Activated T-helper 1 cell treated with anti-CD3 and anti-CD28 coated beads, Interleukin-2, amount 50 U/mL, for 16 hours (primary cell): ENCODE measurements at places on chromosomes 5 and 9.

DNA sequence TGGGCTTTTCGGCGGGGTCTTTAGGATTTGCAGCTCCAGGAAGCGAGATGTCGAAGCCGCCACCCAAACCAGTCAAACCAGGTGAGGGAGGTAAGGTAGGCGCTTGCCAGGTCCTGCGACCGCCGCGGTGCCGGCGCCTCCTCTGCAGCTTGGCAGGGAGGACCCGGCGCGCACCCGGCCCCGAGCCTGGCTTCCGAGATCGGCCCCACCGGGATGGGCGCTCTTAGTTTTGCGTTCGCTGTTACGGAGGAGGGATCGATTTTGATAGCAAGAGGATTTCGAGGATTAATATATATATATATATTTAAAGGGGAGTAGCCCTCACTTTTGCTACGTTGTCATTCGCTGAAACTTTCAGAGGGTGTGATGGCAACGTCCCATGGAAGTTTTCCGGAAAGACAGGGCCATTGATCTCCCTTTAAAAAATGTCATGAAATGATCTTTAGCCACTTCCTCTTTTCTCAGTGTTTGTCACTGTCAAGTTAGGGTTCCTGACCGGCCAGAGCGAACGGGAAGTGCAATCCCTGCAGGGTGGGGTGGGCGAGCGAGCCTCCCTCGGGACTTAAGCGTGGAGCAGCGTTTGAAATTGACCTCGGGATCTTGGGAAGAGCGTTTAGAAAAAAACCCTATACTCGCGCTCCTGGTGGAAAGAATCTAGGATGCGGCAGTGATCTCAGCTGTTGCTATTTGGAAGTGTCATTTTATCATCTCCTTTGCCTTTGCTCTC is 495 bp downstream of the OSTF1 start:
- DNase-seq, result no peak

GRCh38 chr5:111530298-111530740 is 18.0 kb upstream of the STARD4 start:
- DNase-seq, result peak; percentile 66

DNA sequence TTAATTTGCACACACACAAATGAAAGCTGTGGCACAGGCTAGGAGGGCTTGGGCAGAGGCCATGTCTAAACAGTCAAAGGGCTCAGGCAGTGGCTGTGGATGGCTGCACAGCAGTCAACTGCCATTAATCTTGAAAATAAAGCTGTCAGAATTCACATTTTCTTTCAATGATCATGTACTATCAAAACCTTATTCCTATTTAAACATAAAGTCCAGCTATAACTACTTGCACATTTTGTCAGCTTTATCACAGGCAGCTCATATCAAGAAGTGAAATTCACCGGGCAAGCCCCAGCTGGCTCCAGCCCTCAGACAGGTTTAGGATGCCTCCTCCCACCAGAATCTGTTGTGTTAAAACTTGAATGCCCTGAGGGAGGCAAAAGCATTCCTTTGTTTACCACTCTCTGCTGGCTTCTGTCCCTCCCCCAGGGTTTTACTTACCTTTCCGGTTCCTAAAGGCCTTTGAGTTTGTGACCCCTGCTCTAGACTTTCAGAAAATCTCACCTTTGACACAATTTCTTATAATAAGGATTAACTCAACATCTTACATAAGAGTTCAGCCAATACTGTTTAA is 54.9 kb upstream of the GRAMD2B start:
- no peak for DNase-seq

DNA sequence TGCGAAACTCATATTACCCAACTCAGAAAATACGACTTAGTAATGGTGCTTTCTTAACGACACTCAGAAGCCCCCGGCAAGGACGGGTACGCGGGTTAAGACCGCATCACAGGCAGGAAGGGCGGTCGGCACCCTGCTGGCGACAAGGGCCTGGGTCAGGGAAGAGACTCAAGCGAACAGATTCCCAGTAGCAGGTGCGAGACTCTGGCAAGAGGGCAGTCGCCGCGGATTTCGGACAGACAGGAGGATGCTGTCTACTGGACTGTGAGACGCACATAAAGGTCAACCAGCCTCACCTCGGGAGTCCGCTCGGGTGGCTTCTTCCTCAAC is 398 bp downstream of the RAPGEF6 start:
- peak; percentile 47 for DNase-seq

GRCh38 chr9:128921881-128922763 is 1.3 kb downstream of the PHYHD1 start:
- DNase-seq, result no peak

DNA sequence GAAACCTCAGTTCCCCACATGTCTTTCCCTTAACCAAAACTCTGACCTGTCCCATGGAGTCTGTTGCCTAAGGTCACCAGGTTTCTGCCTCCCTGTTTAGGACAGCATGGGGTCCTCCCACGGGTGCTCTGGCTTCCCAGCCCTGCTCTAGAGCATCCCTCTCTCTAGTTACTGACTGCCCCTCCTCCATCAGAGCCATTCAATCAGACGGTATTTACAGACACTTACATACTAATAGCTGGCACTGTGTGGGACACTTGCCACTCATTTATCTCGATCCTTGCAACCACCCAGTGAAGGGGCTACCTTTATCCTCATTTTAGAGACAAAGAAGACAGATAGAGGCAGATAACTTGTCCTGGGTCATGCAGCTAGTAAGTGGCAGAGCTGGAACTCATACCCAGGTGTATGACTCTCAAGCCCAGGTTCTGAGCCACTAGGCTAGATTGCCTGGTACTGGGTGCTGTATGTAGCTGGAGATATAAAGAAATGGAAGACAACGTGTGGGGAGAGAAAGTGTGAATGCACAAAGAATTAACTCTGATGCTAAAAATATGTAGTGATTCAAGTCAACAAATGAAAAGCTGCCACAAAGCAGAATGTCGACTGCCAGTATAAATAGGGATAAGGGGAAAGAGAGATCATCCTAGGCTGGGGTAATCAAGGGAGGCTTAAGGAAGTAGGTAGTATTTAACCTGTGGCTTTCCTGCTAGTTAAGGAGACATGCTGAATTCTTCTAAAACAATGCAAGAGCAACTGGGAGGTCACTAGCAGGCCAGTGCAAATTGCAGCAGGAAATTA is 52.5 kb upstream of the PDE8B start:
- DNase-seq, result no peak

- no peak for DNase-seq
Observed at GRCh38 chr5:163434401-163434866, 3.0 kb upstream of the CCNG1 start.

DNA sequence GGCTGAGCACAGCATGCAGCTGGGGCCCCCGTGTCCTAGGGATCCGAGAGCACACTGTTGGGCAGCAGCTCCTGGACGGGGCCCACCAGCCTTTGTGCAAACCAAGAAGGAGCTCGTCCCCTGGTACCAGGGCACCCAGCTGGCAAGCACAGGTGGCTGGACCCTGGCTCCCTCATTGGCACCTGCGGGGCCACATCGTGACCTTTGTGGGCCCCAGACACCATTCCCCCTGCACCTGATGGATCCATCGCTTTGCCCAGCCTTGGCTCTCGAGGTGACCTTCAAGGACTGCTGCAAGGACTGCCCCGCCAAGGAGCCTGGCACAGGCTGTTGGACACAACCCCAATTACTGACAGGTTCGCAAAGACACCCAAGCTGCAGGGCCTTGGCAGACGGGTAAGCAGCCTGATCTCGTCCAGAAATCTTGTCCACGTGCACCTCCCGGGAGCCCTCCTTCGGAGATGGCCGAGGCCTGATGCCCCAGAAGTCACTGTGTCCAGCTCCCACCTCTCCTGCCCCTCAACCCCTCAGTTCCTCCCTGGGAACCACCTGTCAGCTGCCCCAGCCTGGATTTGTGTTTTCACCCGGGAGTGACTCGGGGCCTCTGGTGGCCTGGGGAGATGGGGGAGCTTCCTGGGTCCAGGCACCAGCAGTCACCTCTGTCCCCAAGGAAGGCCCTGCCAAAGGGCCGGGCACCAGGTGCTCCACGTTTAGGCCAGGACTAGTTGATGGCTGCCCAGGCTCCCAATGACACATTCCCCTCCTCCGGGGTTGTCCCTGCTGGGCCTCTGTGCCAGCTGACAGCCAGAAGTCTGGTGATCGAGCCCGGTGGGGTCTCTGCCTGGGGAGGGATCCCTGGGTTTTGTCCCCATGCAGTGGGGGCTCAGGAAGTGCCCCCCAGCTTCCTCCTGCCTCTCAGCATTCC is 137.1 kb upstream of the PPP1R26 start:
- no peak for DNase-seq

GRCh38 chr9:132773764-132774339 is 103.6 kb downstream of the GTF3C4 start:
- DNase-seq, result no peak

- DNase-seq, result no peak
Observed at GRCh38 chr5:178361657-178362445, 129.2 kb upstream of the PHYKPL start.

DNA sequence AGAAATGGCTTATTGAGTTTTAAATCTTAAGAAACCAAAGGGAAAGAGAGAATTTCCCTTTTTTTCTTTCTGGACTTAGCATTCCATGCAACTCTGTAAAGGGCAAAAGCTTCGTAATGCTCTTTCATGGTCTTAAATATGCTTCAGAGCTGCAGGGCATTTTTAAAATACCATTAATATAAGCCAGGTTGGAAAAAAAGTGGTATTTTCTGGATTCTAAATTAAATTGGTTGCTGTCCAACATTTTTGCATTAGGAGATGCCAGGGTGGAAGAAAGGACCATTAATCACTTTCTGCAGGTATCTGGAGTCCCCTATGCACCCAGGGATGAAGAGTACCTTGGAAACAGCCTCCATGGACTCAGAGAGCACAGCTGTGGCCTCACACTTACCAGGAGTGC is 215.1 kb upstream of the DAPK1 start:
- DNase-seq, result no peak

DNA sequence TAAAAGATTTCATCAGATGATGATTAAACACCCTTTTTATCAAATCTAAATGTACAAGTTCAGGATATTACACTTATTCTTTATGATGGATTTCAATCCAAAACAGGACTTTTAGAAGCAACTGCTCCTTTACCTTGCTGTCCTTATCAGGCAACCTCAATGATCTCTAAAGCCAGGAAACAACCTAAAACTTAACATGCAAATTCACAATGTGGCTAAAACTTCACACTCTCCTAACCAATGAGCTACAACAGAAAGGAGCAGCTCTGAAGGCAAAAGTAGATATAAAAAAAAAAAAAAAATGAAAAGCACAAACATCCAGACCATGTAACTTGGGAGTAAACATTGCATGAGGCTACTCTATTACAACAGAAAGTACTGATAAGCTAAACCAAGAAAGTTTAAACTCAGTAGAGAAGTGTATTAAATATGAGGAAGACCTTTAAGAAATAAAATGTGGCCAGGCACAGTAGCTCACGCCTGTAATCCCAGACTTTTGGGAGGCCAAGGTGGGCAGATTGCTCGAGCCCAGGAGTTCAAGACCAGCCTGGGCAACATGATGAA is 22.9 kb downstream of the SLC25A51 start:
- DNase-seq, result no peak

- DNase-seq, result no peak
Observed at GRCh38 chr9:336039-336438, 121.4 kb downstream of the DOCK8 start.

- DNase-seq, result no peak
Observed at GRCh38 chr9:93587651-93588347, 11.4 kb downstream of the PHF2 start.

GRCh38 chr5:306011-306805 is 15.3 kb upstream of the AHRR start:
- DNase-seq, result no peak

DNA sequence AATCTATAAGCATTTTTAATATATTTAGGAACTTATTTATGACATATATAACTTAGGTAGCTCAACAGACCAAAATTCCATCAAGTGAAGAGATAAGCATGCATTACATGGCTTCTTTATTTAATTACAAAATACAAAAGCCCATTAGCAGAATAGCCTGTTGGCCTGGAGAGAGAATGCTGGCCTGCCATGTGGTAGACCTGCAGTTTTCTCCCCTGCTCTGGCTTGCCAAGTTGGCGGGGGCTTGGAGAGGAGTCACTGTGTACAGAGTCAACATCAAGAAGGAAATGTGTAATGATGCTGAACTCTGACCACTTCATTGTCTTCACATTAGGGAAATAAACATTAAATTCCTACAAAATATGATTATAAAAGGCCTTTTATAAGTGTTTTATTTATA is 69.8 kb upstream of the CNTLN start:
- DNase-seq, result no peak

- DNase-seq, result no peak
Observed at GRCh38 chr5:91090995-91091394, 292.1 kb downstream of the ARRDC3 start.

- no peak for DNase-seq
Observed at GRCh38 chr5:133527311-133527710, 85.0 kb downstream of the FSTL4 start.

DNA sequence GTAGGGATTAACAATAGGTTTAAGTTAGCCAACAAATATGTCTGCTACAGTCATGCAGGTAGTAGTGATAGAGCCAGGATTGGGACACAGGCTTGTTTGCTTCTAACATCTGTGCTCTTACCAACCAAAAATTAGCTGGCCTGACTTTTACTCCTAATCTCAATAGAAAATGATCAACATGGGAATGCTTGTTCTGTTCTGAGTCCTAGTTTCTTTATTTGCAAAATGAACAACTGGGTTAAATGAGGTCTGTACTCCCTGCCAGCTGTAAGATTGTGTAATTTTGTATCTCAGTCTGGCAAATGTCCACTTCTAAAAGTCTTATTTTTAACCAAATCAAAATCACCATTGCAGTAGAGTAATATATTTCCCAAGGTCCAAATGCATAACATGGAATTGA is 216.8 kb downstream of the NMUR2 start:
- DNase-seq, result no peak

- no peak for DNase-seq
Observed at GRCh38 chr9:98091735-98092612, 27.0 kb downstream of the TRIM14 start.
